ENCODE measurements at places on chromosomes 12 and 14.

DNA sequence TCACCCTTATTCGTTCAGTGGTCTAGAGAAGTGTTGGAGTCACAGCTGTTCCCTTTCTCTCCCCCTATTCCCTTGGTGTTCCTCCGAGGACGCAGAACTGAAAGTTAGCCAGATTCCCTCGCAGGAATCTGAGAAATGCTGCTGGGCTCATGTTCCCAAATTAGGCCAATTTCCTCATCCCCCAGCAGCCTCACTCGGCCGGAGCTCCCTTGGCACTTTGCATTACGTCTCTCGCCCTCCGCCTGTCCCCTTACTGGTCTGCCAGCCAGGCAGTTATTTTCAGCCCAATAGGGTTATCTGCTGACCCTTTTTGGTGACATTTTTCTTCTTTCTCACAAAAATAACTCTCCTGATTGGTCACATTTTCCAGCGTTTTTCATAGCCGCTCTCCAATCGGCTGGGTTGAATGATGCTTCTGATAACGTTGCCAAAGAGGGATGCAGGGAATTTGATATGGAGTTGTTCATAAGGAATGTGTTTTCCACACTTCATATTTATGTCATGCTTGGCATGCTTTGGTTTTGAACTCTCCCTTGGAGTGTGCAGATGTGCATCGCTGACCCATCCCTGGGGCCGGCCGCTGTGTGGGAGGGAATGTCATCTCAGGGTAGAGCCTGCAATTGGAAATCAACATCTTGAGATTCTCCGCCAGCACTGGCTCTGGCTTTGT is 9.9 kb downstream of the IFT43 start:
- no peak for DNase-seq

- DNase-seq: no peak
Observed at GRCh38 chr12:90333424-90333823, 621.6 kb downstream of the CCER1 start.

- no peak for DNase-seq
Observed at GRCh38 chr12:98983647-98984046, 338.6 kb downstream of the APAF1 start.

DNA sequence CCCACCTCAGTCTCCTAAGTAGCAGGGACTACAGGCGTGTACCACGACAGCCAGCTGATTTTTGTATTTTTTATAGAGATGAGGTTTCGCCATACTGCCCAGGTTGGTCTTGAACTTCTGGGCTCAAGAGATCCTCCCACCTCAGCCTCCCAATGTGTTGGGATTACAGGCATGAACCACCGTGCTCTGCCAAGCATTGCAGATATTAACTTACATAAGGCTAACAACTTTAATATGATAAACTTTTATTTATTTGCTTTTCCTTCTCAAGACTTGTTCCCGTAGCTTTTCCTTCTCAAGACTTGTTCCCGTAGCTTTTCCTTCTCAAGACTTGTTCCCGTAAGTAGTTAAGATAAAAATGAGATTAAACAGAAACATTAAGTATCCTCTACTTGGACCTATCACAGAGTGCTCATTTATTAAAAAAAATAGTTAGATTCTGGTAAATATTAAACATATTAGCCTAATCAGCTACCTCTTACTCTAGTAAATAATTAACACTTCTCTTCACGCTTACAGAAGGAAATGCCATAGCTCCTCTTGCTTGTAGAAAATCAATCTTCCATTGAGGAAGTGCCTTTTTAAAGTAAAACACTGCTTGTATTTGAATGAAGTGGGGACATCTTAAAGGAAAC is 157.7 kb upstream of the KITLG start:
- no peak for DNase-seq

DNA sequence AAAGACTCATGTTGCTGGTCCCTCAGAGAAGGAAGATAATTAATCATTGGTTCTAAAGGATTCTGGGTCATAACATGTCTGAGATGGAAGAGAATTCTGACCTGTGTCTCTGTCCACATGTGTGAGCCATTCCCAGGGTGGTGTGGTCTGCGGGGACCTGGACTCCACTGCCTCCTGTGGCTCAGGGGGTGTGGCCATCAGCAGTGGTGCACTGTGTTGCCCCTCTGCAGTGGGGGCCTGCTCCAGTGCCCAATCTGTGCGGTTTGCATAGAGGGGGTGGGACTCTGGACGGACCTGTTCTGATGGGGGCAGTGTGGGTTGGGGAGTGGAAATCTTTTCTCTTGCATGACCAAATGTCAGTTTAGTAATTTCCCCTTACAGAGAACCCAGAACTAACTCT is 13.5 kb downstream of the KRT85 start:
- DNase-seq: no peak

- no peak for DNase-seq
Observed at GRCh38 chr12:121873216-121873569, 14.5 kb upstream of the HPD start.

DNA sequence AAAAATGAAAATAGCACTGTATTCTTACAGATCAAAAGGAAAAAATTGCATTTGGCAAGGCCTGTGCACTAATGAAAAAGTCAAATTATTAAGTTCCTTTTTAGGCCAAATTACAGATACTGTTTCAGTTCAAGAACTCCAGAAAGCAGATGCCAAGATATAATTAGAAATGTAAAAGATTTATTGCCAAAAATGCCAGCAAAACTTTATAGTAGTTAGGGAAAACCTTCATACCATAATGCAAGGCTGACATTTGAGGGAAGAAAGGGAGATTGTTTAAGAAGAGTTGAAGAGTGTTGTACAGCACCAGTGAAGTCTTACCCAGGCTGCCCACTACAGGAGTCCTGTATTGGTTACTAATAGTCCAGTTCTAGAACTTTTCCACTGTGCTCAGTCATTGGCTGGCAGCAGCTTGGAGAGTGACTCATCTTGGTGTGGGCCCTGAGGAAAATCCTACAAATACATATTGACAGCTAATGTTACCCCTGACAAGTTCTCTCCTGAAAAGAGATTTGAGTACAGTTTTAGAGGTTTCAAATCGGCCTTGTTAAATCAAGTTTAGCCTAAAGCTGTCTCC is 600.4 kb downstream of the C12orf50 start:
- no peak for DNase-seq

DNA sequence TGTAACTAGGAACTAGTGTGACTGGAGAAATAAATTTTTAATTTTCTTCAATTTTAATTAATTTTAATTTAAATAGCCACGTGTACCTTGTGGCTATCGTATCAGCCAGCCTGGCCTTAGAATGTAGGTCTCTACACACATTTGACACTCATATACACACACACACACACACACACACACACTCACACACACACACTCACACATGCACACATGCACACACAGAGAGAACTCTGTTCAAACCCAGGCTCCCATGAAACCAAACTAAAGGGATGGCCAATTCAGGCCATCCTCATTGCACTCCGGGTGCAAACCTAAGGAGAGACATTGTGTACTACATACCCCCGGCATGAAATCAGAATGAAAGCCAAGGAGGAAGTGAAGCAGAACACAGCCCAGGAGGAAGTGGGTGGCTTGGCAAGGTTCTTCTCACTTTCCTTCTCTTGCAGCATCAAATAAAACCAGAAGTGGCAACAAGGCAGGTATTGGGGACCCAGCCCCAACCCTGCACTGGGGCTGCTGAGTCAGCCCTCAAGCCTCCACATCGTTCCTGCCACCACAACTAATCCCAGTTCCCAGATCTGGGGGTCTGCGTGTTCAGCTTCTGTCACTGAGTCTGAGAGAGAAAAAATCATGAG is 26.2 kb upstream of the CHPT1 start:
- DNase-seq: no peak

- no peak for DNase-seq
Observed at GRCh38 chr12:16435875-16436554, 88.6 kb downstream of the MGST1 start.

- DNase-seq: no peak
Observed at GRCh38 chr12:51171884-51172514, 936 bp downstream of the TFCP2 start.

GRCh38 chr14:60893911-60894310 is 87.0 kb downstream of the TRMT5 start:
- DNase-seq: no peak

- DNase-seq: no peak
Observed at GRCh38 chr14:52069307-52070050, 620 bp upstream of the NID2 start.

GRCh38 chr12:110557300-110557699 is 25.8 kb downstream of the PPTC7 start:
- no peak for DNase-seq

DNA sequence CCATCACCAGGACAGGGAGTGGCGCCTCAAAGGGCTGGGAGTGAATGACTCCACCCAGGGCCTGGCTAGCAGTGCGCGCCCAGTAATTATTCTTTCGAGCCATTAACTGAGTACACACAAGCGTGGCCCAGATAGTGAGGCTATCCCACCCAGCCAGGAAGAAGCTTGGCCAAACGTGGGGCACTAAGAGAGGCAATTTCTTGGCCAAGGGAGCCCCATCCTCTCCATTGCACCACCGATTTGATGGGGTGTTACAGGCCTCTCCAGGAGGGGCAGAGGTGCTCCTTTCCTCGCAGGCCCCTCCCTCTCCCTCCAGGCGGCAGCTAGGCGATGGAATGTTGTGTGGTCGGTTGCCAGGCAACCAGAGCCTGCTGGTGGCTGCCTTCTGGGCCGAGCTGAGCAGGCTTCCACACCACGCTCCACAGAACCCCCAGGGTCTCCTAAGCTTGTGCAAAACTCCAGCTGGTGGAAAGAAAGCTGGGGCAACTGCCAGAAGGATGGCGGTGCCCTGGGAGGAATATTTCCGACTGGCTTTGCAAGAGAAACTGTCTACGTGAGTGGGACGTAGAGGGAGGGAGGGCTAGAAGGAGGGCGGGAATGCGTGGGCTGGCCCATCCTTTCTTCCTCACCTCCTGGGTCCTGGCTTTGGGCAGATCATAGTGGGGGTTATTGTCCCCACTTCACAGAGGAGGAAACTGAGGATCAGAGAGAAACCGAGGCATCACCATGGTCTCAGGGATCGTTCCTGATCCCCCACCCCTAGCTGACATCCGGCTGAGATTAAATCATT is at the start of gene CFAP73:
Gene CFAP73, plus strand, starts transcription at position 364 of the 790 bp plus-strand sequence. Its CDS starts 134 bp downstream, at position 498.
- peak; percentile 91 for DNase-seq

- DNase-seq: no peak
Observed at GRCh38 chr14:51605575-51605974, 46.1 kb upstream of the FRMD6 start.

- no peak for DNase-seq
Observed at GRCh38 chr12:95949477-95950206, 6.5 kb downstream of the AMDHD1 start.

- no peak for DNase-seq
Observed at GRCh38 chr12:65840793-65841670, 16.7 kb downstream of the HMGA2 start.

- DNase-seq: no peak
Observed at GRCh38 chr14:76687611-76688382, 73.5 kb upstream of the VASH1 start.

GRCh38 chr14:104049576-104050240 is 35.8 kb upstream of the ASPG start:
- no peak for DNase-seq

- DNase-seq: no peak
Observed at GRCh38 chr14:90446405-90446804, 49.6 kb downstream of the CALM1 start.

GRCh38 chr12:57718641-57719528 is 19.7 kb downstream of the AGAP2 start:
- DNase-seq: no peak

- DNase-seq: peak; percentile 59
Observed at GRCh38 chr12:30197392-30198057, 413.8 kb upstream of the TMTC1 start.

DNA sequence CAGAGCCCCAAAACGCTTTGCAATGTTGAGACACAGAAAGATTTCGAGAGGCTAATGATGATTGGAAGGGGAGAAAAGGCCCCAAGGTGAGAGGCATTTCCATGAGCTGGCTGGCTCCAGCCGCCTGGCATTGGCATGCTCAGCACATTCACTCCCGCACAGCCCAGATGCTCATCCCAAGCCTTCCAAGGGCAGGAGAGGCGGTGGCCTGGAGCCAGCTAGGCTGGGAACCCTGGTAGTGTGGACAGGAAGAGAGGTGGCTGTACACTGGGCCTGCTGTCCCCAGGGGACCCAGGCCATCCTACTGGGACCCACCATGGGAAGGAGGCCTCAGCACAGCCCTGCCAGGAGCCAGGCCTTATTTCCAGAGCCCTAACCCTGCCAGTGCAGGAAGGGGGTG is 72.2 kb downstream of the SPTB start:
- DNase-seq: no peak

DNA sequence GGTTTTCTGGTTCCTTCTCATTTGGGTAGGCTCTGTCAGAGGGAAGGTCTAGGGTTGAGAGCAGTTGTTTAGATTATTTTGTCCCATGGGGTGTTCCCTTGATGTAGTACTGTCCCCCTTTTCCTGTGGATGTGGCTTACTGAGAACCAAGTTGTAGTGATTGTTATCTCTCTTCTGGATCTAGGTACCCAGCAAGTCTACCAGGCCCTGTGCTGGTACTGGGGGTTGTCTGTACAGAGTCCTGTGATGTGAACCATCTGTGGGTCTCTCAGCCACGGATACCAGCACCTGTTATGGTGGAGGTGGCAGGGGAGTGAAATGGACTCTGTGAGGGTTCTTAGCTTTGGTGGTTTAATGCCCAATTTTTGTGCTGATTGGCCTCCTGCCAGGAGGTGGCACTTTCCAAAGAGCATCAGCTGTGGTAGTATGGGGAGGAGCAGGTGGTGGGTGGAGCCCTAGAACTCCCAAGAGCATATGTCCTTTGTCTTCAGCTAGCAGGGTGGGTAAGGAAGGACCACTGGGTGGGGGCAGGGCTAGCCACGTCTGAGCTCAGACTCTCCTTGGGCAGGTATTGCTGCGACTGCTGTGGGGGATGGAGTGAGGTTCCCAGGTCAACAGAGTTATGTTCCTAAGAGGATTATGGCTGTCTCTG is 179.3 kb upstream of the BTG1 start:
- no peak for DNase-seq

GRCh38 chr12:56127485-56127887 is 581 bp upstream of the ESYT1 start:
- no peak for DNase-seq

DNA sequence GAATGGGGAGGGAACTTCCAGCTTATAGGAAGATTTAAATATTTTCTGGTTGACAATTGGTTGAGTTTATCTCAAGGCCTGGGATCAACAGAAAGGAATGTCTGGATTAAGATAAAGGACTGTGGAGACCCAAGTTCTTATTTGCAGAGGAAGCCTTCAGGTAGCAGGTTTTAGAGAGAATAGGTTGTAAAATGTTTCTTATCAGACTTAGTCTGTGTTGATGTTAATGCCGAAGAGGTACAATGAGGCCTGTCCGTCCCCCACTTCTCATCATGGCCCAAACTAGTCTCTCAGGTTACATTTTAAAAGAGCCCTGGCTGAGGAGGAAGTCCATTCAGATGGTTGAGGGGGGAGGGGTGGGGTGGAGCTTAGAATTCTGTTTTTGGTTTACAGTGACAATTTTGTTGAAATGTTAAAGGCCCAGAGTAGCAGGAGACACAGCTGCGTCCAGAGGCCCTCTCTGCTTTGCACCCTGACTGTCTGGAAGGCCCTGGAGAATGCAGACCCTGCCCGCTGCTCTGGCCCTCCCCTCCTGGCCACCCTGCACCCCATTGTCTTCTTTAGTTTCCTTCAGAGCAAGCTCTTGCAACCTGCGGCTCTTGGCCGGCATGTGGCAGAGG is 672.5 kb upstream of the TMEM132C start:
- peak; percentile 67 for DNase-seq

All from NT2/D1 (cell line).